ENCODE measurements at places on chromosomes 12 and 14.
A peak's percentile ranks its signal among the peaks of the same experiment; 100 is the strongest.

GRCh38 chr12:59742841-59743240 lies 147.0 kb downstream of the SLC16A7 start:
- no peak for DNase-seq

DNA sequence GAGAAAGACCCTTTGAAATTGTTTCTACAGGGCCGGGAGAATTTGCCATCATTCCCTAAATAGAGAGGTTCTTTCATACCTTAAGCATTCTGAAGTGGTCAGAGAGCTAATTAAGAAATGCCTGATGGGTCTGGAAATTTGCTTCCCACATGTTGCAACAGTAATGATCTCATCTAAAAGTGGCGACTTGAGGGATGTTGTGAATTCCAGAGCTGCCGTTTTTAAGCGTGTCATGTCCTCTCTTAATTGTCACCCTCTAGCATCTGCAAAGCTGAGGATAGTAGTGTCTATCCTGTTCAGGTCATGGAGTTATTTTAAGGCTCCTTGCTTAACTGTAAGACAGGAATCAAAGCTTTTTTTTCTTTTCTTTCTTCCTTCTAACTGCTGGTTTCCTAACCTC lies 60.4 kb downstream of the FOS start:
- no peak for DNase-seq

DNA sequence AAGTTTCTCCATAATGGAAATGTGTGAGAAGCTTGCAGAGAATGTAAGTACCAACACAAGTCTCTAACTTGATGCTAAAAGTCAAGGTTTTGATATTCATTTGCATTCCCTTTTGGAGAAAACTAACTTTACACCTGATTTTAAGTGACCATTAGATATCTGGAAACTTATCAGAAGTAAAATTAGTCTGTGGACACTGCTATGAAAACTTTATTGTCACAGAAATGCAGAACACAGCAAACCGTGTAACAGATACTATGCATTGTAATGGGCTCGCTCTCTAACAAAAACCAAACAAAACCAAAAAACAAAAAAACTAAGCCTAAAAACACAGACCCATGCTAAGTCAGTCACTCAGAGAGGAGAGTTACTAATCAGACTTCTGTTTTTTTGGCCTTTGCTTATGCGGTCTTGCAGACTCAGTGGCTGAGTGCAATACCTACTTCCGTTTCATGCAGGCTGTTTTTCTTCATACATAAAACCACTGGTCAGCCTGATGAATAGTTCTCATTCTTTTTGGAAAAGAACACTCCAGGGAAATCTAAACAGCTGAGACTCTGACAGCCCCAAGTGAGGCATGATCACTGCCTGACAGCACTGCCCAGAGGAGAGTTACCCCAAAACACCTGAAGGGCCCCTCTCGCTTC lies 35.7 kb downstream of the NRDE2 start:
- no peak for DNase-seq

DNA sequence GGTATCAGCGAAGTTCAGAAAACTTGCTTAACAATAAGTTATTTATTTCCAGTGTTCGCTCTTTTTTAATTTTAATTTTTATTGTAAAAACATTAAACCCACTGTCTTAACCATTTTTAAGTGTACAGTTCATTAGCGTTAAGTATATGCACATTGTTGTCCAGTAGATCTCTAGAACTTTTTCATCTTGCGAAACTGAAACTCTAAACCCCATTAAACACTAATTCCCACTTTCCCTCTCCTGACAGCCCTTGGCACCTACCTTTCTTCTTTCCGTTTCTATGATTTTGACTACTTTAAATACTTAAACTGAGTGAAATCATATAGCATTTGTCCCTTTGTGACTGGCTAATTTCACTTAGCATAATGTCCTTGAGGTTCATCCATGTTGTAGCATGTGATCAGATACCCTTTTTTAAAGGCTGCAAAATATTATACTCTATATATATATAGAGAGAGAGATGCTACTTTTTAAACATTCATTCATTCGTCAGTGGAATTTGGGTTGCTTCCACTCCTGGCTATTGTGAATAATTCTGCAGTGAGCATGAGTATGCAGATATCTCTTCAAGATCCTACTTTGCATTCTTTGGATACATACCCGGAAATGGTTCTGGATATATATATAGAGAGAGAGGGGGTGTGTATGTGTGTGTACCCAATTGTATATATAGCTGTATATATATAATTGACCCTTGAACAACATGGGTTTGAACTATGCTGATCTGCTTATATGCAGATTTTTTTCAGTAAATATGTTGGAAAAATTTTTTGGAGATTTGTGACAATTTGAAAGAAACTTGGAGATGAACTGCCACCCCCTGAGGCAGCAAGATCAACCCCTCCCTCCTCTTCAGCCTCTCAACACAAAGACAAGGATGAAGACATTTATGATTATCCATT lies 74.7 kb upstream of the EVL start:
- DNase-seq = no peak

GRCh38 chr14:54138354-54139038 lies 181.9 kb upstream of the BMP4 start:
- no peak for DNase-seq

GRCh38 chr12:6970096-6970527 lies 352 bp downstream of the PHB2 start:
- no peak for DNase-seq

DNA sequence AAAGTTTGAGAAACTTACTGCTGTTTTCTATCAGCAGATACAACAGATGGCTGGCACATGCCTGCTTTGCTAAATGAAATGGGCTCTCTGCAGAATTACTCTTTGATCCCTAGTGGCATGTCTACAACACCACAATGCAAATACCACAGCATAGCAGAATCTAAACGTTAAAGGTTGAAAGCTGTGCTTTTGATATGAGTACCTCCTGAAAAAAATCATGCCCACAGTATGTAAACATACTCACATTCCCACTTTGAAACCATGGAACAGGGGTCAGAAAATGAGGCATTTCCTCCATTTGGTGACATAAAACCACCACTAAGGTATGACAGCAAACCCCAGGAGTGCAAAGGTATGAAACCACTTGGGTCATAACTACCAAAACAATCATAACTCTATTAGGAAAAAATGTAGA lies 7.5 kb downstream of the WIF1 start:
- no peak for DNase-seq

DNA sequence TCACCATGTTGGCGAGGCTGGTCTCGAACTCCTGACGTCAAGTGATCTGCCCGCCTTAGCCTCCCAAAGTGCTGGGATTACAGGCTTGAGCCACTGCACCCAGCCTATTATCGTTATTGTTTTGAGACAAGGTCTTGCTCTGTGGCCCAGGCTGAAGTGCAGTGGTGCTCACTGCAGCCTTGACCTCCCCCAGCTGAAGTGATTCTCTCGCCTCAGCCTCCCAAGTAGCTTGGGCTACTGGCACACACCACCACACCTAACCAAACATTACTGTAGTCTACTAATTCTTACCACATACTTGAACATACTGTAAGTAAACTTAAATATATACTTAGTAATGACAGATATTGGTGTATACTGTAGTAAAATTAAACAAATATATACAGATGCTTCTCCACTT lies 4.5 kb upstream of the CDCA4 start:
- DNase-seq = no peak

DNA sequence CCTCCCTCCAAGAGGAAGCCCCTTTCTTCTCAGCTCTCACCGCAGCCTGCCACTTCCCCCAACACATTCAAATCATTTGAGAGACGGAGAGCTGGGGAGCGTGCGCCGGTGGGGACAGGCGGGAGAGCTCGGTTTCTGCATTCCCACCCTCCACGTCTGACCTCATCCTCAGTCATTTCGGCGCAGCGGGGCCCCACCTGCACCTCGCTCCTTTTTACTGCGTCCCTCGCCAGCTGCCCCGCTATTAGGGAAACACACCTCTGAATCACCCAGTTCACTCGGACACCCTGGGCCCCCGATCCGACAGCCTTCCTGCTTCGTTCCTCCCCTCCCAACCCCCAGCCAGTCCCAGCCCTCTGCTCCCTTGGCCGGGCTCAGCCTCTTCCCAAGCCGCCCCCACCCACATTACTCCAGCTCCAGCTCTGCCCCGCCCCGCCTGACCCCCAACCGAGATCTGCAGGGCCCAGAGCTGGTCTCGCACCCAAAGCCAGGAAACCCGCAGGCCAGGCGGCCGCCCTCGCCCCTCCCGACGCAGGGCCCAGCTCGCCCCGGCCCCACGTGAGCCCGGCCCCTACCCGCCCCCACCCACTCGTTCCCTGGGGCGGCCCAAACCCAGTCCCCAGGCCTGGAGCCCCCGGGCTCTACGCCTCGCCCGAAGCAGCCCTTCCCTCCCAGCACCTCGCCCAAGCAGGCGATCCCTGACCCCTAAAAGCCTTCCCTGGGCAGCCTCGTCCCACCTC lies 783 bp downstream of the CORO1C start:
- DNase-seq = peak; percentile 50

- DNase-seq = no peak
Observed at GRCh38 chr14:104786091-104786586, 9.4 kb downstream of the AKT1 start.

DNA sequence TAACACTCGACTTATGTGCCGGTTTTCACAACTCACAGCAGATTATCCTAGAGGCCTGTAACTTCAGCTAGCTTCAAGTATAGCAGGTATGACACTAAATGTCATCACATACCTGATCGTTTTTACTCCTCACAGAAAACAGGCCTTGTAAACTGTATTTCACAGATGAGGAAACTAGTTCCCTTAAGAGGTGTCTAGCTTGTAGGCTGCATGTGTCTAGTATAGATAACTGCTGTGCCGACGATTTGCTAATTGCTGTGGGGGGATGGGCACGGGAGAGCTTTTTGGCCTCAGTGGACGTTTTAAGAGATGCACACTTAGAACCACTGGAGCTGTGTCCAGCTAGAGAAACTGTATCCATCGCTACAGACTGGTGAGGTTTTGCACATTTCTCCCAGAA lies 78.8 kb downstream of the PAPOLA start:
- DNase-seq = no peak

DNA sequence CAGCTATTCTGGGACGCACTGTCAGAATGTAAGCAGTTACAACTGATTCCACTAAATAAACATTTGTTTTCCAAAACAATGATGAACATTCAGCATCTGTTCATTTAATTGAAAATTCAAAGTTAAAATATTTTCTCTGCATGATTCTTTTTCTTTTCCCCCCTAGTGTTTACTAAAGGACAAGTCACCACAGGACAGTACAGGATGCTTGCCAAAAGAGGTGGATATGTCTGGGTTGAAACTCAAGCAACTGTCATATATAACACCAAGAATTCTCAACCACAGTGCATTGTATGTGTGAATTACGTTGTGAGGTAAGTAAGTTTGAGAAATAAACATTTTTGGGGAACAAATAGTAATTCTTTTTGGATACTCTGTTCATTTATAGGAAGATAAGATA lies 28.2 kb upstream of the SNAPC1 start:
- no peak for DNase-seq

GRCh38 chr14:76612654-76613053 lies 148.6 kb upstream of the VASH1 start:
- DNase-seq = no peak

- DNase-seq = no peak
Observed at GRCh38 chr12:65859519-65859918, 35.2 kb downstream of the HMGA2 start.

DNA sequence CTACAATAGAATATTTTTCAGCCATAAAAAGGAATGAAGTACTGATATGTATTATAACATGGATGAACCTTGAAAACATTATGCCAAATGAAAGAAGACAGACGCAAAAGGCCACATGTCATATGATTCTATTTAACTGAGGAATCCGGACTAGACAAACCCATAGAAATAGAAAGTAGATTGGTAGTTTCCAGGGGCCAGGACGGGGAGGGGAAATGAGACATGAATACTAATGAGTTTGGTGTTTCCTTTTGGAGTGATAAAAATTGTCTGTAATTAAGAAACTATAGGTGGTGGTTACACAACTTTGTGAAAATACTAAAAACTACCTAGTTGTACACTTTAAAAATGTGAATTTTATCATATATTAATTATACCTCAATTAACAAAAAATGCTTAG lies 247.6 kb downstream of the BCAT1 start:
- DNase-seq = no peak

GRCh38 chr12:52080403-52081251 lies 1.1 kb downstream of the SMIM41 start:
- no peak for DNase-seq

- DNase-seq = no peak
Observed at GRCh38 chr12:58487678-58488161, 432.6 kb downstream of the LRIG3 start.

DNA sequence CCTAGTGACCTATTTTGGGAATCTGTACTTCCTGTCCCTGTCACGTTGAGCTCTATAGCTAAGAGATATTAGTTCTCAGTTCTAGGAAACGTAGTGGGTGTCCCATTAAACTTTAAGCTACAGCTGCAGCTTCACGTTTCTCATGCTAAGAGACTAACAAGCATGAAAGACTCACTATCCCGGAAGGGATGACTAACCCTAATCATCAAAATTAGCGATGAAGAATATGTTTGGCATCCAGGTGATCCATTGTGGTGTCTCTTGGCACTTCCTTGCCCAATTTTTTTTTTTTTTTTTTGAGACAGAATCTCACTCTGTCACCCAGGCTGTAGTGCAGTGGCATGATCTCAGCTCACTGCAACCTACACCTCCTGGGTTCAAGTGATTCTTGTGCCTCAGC lies 11.0 kb upstream of the LALBA start:
- no peak for DNase-seq

DNA sequence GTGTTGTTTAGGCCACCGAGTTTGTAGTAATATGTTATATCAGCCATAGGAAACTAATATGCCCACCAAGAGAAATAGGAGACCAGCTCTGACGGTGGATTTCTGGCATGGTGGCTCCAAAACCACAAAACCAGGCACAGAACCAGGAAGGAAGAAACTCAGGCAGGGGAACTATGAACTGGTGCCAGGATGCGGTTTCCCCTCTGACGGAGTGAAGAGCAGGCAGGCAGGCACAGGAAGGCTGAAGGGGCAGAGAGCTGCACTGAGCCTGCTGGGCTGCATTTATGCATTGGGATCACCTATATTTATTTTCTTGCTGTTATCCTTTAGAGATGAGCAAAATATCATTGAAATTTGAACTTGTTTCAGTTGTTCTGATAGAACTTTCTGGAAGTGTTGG lies 479.4 kb downstream of the VRK1 start:
- DNase-seq = no peak

GRCh38 chr14:60573943-60574495 lies 65.1 kb downstream of the SIX6 start:
- no peak for DNase-seq

DNA sequence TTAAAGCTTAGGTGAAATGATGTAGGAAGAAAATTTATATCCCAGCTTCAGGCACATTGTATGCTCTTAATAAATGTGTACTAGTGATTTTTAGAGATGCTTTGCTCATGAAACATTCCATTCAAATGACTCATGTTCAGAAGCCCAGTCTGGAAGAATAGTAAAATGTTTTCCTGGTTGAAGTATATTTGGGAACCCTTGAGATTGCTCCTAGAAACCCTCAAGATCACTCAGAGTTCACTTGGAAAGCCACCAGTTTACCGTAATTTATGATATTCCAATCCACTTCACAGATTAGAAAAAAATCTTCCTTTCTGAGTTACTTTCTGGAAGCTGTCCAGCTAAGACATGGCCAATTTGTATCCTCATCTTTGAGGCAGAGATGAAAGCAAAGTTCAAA lies 186.4 kb downstream of the SYT10 start:
- DNase-seq = no peak
